NCI-H524 treated with DMSO at 0.1 percent for 48 hours (cell line): ENCODE measurements at places on chromosomes 1 and 21.

GRCh38 chr1:183126528-183126927, 59.5 kb upstream of the LAMC2 start:
- no peak for DNase-seq

DNA sequence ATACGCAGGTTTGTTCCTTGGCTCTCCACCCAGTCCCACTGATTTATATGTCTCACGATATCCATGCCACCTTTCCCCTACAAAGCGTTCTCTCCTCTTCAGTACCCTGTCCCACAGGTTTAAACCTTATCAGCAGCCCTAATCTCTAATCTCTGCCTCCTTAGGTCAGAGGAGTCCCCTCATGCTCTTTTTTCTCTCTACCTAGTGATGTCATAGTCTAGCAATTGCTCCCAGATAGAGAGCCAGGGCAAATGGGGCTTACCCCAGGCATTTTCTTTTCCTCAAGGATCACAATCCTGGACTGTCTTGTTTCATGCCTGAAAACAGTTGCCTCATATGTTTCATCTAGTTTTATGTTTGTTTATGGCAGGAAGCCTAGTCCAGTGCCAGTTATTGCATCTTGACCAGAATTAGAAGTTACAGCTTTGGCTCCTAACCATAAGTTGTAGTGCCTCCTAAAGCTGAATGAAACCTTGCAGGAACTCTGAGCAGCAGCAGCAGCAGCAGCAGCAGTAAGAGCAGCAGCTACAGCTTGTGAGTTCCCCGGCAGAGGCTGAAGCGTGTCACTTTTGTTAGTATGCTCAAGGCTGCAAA, 26.7 kb upstream of the TP53BP2 start:
- no peak for DNase-seq

- no peak for DNase-seq
These were observed 243.2 kb downstream of the ATG4C start for GRCh38 chr1:63027176-63027575.

DNA sequence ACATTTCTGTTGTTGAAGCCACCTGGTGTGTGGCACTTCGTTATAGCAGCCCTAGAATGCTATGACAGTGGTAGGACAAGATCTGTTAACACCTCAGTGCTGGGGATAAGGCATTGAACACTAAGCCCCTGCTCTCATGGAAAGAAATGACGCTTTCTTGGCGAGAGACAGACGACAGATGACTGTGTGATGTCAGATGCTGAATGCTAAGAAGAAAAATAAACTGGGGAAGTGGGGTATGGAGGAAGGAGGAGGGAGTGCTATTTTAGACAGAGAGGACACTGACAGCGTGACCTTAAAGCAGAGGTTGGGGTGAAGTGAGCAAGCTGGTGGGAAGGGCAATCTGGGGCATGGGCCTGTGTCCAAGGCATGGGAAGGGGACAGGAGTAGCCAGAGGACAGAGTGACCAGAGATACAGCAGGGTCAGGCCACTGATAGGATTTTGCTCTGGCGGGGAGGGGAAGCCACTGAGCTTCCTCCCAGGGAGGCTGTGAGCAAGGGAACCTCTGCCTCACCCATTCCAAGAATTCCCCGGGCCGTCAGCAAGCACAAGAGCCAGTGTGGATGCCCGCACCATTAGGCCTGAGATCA, 15.2 kb downstream of the DOP1B start:
- no peak for DNase-seq

- no peak for DNase-seq
These were observed 51.0 kb downstream of the EPB41 start for GRCh38 chr1:28965271-28965870.

DNA sequence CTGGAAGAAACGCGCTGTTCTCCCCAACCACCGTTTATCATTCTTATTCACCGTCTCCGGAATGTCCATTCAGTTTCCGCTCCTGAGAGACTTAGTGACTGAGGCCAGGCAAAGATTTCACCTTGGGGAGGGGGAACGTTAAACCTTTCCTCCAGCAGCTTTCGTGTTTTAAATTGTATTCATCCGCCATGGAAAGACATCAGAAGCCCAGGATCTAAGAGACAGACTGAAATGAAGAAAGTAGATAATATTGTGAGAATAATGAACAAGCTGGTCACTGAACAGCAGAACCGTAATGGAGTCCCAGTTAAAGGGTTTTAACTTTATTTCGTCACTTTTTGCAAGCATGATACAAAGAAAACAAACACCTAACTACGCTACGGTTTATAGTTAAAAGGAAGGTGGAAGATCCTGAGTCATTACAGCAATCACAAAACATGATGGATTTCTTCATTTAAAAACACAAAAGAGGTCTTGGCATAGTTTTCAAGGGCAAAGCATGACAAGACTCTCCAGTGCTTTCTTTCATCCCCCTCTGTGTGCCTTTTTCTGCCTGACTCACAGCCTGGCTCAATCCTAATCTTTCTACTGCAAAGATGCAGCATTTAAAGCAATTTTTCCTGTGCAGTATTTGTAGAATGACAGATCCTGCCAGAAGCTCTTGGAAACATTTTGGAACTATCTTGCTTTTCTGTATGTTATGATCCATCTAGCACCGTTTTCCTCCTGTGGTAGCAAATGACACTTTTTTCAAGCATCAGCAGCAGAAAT, 722 bp upstream of the SLC19A2 start:
- no peak for DNase-seq

- DNase-seq, result no peak
These were observed 11.3 kb upstream of the LACTBL1 start for GRCh38 chr1:22983944-22984343.

- no peak for DNase-seq
These were observed 809.9 kb upstream of the RGS18 start for GRCh38 chr1:191348328-191348727.

GRCh38 chr1:179003512-179004066, 22.1 kb upstream of the FAM20B start:
- DNase-seq, result no peak

- no peak for DNase-seq
These were observed 81.2 kb upstream of the BARHL2 start for GRCh38 chr1:90798344-90798743.

GRCh38 chr1:148379170-148379500, 104.0 kb downstream of the PPIAL4G start:
- no peak for DNase-seq

DNA sequence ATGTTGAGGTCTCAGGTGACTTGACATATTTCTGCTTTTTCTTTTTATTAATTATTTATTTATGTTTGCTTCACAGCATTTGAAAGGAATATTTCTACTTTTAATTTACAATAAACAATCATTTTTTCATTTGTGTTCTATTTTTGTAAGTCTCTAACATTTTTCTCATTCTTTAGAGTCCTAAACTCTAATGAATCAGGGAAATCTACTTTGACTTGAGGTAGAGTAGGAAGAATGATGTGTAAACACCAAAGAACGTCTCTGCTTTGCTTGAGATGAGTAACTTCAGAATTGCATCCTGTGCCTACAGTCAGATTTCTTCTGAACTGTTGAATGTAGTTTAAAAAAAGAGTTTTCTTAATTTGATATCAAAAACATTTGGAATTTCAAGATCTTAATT, 65.2 kb downstream of the CNST start:
- no peak for DNase-seq

- no peak for DNase-seq
These were observed 247.2 kb downstream of the FMN2 start for GRCh38 chr1:240338837-240339236.
